H1 (cell line): ENCODE measurements at places on chromosomes 5 and 9.

DNA sequence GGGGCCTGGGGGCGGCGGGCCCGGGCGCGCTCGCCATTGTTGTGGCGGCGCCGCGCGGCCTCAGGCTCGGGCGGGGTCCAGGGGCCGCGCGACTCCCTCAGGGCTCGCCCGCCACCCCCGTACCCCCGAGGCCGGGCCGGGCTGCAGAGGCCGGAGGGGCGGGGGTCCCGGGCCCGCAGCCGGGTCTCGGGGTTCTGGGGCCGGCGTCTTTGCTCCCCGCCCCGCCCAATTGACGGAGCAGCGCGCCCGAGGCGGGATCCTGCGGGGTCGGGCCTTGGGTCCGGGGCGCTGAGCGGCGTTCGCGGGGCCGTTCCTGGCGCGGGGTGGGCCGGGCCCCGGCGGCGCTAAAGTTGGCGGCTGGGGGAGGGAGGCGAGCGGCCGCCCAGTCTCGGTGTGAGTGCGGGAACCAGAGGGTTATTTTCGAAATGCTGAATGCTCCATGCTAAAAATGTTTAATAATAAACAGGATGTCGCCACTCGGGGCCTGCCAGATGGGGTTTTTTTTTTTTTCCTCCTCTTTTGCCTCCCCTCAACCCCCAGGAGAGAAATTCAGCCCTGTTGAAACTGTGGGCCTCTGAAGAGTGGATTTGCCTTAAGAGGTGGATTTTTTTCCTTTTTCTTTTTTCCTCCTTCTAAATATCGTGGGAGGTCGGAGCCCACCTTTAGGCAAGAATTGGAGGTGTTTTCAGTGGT, 724 bp downstream of the PRRC2B start:
- no peaks in the 10 kb centered on the region for H3K27me3 ChIP-seq
- H3K27ac ChIP-seq = peak overlapping the region; percentile 85
- peaks cover 28% of the 10 kb centered on the region for H3K4me1 ChIP-seq
- peak; percentile 59 for DNase-seq
- H3K4me3 ChIP-seq = peak overlapping the region; percentile 70

DNA sequence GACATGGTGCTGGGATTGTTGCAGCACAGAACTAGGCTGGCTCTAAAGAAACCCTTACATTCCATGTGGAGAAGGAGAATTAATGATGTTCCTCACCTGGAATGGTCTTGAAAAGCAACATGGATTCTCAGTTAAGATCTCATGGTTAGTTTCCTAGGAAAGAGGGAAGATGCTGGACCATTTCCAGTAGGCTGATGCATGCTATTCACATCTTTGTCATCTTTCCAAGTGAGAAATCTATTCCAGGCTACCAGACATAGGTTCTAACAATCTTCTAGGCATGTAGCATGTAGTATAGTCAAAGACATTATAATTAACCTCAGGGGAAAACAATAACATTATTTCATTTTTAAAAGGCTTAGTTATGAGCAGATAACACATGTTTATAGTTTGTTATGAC, 44.3 kb downstream of the TMEM252 start:
- DNase-seq = no peak
- no peaks in the 10 kb centered on the region for H3K4me1 ChIP-seq
- no peak overlapping the region for H3K27ac ChIP-seq
- no peaks in the 10 kb centered on the region for H3K36me3 ChIP-seq
- H3K4me3 ChIP-seq = no peak overlapping the region

DNA sequence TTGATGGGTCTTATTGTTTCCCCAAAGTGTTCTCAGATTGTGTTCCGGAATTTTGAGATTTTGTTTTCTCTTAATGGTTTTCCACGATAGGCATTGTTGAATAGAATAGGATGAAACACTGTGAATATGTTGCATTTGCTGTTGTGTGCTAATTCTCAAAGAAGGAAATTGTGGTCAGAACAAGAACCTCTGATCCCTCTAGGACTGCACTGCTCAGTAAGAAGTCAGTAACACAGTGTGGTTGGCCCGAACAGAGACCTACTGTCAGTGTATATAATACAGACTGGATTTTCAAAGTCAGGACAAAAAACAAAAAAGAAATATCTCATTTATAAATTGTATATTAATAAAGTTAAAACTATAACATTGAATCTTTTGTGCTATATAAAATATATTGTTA, 494.8 kb downstream of the MAT2B start:
- H3K4me3 ChIP-seq = no peak overlapping the region
- DNase-seq = no peak
- no peak overlapping the region for H3K27ac ChIP-seq
- no peaks in the 10 kb centered on the region for H3K36me3 ChIP-seq
- H3K27me3 ChIP-seq = no peaks in the 10 kb centered on the region

GRCh38 chr9:98356953-98357690, 101.7 kb upstream of the TBC1D2 start:
- H3K27ac ChIP-seq = no peak overlapping the region
- no peak for DNase-seq
- H3K27me3 ChIP-seq = no peaks in the 10 kb centered on the region
- no peaks in the 10 kb centered on the region for H3K36me3 ChIP-seq
- H3K4me3 ChIP-seq = no peak overlapping the region

GRCh38 chr9:41229408-41230401, 40.6 kb upstream of the ZNG1F start:
- DNase-seq = no peak
- no peak overlapping the region for H3K27ac ChIP-seq
- no peaks in the 10 kb centered on the region for H3K36me3 ChIP-seq

DNA sequence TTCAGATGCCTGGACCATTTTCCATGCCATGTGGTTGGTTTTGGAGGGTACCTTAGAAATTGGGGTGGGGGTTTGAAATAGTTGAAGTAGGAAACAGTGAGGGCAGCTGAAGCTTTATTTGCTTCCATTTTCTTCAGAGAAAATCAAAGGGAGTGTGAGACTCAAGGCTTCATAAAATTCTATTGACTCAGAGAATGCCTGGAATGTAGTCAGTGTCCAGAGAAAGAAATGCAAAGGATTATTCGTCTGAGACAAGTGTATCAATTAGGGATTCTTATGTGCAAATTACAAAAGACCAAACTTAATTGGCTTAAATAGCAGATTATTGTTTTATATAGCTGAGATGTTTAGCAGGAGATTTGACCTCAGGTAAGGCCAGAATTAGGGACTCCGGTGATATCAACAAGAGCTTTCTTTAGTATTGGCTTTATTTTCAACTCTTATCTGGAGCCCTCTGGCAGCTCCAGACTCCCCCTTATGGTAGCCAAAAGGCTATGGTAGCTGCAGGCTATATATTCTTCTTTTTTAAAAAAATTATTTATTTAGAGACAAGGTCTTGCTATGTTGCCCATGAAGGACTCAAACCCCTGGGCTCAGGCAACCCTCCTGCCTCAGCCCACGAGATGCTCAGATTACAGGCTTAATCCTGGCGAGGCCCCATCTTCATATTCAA, 38.9 kb downstream of the PTTG1 start:
- no peak for DNase-seq
- no peak overlapping the region for H3K4me3 ChIP-seq
- H3K27me3 ChIP-seq = no peaks in the 10 kb centered on the region
- H3K36me3 ChIP-seq = no peaks in the 10 kb centered on the region
- no peaks in the 10 kb centered on the region for H3K4me1 ChIP-seq

DNA sequence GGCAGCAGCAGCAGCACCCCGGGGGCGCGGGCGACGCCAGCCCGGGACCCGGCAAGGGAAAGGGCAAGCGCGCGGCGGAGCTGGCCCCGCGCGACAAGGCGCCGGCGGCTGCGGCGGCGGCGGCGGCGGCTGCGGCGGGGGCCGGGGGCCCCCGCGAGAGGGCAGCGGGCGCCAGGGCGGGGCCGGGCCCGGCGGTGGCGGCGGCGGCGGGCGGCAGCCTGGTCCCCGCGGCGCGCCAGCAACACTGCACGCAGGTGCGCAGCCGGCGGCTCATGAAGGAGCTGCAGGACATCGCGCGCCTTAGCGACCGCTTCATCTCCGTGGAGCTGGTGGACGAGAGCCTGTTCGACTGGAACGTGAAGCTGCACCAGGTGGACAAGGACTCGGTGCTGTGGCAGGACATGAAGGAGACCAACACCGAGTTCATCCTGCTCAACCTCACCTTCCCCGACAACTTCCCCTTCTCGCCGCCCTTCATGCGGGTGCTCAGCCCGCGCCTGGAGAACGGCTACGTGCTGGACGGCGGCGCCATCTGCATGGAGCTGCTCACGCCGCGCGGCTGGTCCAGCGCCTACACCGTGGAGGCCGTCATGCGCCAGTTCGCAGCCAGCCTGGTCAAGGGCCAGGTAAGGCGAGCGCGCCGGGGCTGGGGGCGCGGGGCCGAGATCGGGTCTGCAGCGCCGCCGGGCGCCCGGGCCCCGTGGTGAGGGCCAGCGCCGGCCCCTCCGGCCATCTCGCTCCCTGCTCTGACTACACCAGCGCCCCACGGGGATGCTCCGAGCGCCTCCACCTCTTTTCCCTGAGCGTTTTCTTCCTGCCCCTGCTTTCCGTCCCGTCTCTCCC, at the start of gene UBE2QL1:
TSS of gene UBE2QL1 (plus strand) at position 238 of the 843 bp plus-strand sequence. CDS start at position 273, 35 bp downstream.
- H3K4me1 ChIP-seq = no peaks in the 10 kb centered on the region; the same call in 1 of the 2 replicates
- H3K36me3 ChIP-seq = no peaks in the 10 kb centered on the region; the same call in 1 of the 2 replicates
- peak within 1 kb of the TSS; percentile 77 for H3K4me3 ChIP-seq
- DNase-seq = peak; percentile 67

DNA sequence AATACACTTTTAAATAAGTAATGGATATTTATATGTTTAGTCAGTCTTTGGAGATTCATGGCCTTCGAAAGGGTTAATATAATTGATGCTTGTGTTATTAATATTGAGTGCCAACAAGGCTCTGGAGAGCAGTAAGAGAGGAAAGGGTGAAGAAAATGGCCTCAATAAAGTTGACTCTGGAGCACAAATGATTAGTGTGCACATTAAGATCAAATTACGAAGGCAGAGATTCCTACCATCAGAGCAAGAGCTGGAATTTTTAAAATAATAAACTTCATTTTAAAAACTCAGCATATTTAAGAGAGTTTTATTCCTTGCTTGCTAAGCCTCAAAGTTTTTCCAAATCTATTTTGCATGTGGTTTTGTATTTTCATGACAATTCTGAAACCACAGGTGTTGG, 14.8 kb downstream of the SLC44A1 start:
- no peaks in the 10 kb centered on the region; the same call in 1 of the 2 replicates for H3K4me1 ChIP-seq
- DNase-seq = no peak
- H3K36me3 ChIP-seq = no peaks in the 10 kb centered on the region
- H3K4me3 ChIP-seq = peak overlapping the region; percentile 7; the same call in 1 of the 2 replicates

- no peak for DNase-seq
- no peak overlapping the region for H3K27ac ChIP-seq
- H3K36me3 ChIP-seq = 0 out of 2 replicates have a peak, but pooled peaks cover 3% of the 10 kb centered on the region
- no peaks in the 10 kb centered on the region for H3K4me1 ChIP-seq
Measured at GRCh38 chr5:149981206-149981605, 19.2 kb downstream of the TIGD6 start.

DNA sequence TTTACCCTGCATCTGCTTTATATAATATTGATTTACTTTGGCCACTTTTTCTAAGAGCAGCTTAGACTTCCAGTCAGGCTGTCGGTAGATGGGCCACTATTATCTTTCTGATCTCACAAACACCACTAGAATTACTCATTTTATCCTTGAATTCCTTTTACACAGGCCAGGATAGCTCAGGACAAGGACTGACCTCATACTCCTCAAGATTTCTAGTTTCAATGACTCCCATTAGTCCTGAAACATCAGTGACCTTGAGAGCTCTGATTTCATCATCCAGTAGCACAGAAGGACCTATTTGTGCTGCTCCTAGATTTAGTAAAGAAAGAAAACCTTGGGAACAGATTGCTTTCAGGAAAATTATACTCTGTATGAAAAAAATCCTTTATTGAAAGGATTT, 727.9 kb upstream of the PTPRD start:
- no peak for DNase-seq
- no peak overlapping the region for H3K4me3 ChIP-seq
- H3K27me3 ChIP-seq = no peaks in the 10 kb centered on the region
- no peaks in the 10 kb centered on the region for H3K36me3 ChIP-seq
- H3K4me1 ChIP-seq = no peaks in the 10 kb centered on the region
- no peak overlapping the region for H3K27ac ChIP-seq

- no peak overlapping the region for H3K4me3 ChIP-seq
- no peak for DNase-seq
- H3K27ac ChIP-seq = no peak overlapping the region
- H3K27me3 ChIP-seq = no peaks in the 10 kb centered on the region
- H3K4me1 ChIP-seq = no peaks in the 10 kb centered on the region
Measured at GRCh38 chr5:67795781-67796477, 419.6 kb upstream of the PIK3R1 start.

DNA sequence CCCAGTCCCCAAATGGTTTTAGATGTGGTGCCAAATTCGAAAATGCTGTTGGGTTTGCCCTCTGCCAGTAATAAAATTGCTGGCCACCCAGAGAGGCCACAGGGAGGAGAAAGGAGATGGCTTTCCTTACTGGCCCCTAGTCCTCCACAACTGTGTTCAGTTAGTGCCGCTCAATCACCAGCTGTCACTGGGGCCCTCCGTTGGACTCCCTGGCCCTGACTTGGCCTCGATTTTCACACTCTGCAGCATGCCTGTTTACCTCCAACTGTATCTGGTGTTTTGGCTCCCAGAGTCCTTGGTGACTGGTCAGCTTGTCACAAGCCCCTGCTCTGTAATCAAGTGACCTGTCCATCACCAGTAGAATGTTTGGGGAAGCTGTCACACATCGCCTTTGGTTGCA, 97.8 kb downstream of the PAPPA start:
- H3K36me3 ChIP-seq = no peaks in the 10 kb centered on the region
- DNase-seq = no peak
- H3K27me3 ChIP-seq = no peaks in the 10 kb centered on the region
- H3K4me3 ChIP-seq = no peak overlapping the region

DNA sequence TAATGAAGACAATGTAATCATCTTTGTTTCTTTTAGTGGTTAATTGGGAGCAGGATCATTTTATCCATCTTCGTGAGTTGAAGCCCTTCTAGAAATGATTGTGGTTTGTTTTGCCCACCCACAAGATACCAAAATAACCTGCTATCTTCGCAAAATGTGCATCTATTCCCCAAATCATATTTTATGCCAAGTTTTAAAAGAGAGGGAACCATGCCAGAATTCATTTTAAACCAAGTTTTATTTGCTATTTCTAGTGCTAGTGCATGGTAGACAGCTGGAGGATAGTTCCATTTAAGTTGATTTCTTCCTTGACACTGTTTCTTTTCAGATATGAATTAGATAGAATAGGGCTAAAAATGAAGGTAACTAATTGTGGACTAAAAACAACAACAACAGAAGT, 104.2 kb downstream of the RAB3C start:
- no peak overlapping the region for H3K27ac ChIP-seq
- H3K27me3 ChIP-seq = no peaks in the 10 kb centered on the region
- no peak for DNase-seq
- no peak overlapping the region for H3K4me3 ChIP-seq

DNA sequence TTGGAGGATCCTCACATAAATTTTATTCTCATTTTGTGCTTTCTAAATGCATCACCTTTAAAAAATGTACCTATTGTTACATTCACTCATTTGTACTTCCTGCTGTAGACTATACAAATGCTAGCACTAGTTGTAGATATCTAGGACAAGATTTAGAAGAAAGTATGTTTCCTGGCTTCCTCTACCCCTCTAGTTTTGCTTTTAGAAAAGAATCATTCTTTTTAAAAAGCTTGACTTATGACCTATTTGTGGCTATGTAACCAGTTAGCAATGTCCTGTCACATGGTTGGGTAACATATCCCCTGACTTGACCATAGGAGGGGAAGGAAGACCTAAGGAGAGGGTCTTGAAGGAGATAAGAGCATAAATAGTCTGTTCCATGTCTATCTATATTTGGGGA, 13.3 kb downstream of the CAMK4 start:
- H3K27ac ChIP-seq = no peak overlapping the region
- DNase-seq = no peak
- no peak overlapping the region for H3K4me3 ChIP-seq
- no peaks in the 10 kb centered on the region for H3K4me1 ChIP-seq
- H3K36me3 ChIP-seq = no peaks in the 10 kb centered on the region

GRCh38 chr5:54278036-54278830, 32.1 kb downstream of the ARL15 start:
- H3K4me1 ChIP-seq = peaks cover 4% of the 10 kb centered on the region
- no peaks in the 10 kb centered on the region for H3K36me3 ChIP-seq
- H3K4me3 ChIP-seq = no peak overlapping the region
- DNase-seq = no peak
- no peak overlapping the region for H3K27ac ChIP-seq
- H3K27me3 ChIP-seq = no peaks in the 10 kb centered on the region
